ENCODE measurements at places on chromosomes 2 and 18. TPM values are rescaled to one million over a fixed set of nuclear protein-coding genes. Genes with fewer than 3 reads are reported as not detected.

DNA sequence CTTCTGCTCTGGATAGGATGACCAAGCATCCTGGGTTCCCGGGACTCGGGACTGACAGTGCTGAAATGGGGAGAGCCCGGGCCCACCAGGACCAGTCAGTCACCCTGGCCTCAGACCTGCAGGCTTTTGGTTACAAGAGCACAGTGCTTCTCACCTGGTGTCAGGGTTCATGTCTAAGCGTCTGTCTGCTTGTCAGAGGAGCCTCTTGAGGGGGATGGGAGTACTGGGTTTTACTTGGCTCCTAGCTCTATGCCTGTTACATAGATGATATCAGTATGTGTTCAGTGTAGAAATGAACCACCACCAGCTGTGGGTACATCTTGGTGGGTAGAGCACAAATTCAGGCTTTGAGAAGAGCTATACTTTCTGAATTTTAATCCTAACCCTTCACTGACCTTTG lies 29.9 kb downstream of the PCARE start:
- H3K27ac ChIP-seq = no peak overlapping the region
- H3K4me1 ChIP-seq = no peaks in the 10 kb centered on the region
- DNase-seq = no peak
- H3K27me3 ChIP-seq = no peaks in the 10 kb centered on the region
- H3K36me3 ChIP-seq = no peaks in the 10 kb centered on the region

- H3K27ac ChIP-seq = no peak overlapping the region
- H3K27me3 ChIP-seq = no peaks in the 10 kb centered on the region
- H3K4me3 ChIP-seq = no peak overlapping the region
- peak; percentile 36 for DNase-seq
- peaks cover 2% of the 10 kb centered on the region for H3K36me3 ChIP-seq
Observed at GRCh38 chr2:240138254-240138984, 2.0 kb downstream of the OTOS start.

DNA sequence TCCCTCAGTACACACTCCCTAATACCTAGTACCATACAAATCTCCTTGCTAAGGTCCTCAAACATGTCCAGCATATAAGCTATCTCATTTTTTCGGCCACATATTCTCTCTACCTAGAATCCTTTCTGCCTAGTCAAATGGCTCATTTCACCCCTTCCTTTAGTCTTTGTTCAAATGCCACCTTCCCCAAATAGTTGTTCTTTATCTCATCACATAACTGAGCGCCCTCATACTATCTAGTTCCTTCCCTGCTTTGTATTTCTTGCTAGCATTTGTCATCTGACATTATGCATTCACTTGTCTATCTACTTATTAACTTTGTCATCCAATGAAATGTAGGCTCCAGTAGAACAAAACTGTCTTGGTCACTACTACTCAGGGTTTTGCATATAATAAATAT lies 35.5 kb downstream of the RPRD1A start:
- no peak overlapping the region for H3K4me3 ChIP-seq
- H3K4me1 ChIP-seq = no peaks in the 10 kb centered on the region
- no peaks in the 10 kb centered on the region for H3K27me3 ChIP-seq
- H3K36me3 ChIP-seq = no peaks in the 10 kb centered on the region
- no peak for DNase-seq

DNA sequence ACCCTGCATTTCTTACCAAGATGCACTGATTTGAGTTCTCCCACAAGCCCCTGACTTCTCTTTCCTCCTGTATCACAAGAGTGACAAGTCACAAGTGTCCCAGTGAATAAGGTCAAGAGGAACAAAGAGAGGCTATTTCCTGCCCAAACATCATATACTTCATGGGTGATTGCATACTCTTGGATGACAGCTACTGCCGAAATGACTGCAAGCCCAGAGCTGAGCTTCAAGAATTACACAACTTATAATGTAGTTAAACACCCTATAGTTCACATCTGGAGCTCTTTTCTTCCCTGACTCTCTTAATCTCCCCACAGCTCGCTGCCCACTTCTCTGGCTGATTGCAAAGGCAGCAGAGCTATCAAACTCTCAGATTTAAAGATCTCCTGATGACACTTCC lies 289.7 kb upstream of the PARD3B start:
- no peak overlapping the region for H3K27ac ChIP-seq
- no peak for DNase-seq
- H3K4me1 ChIP-seq = peaks cover 6% of the 10 kb centered on the region
- no peak overlapping the region for H3K4me3 ChIP-seq
- no peaks in the 10 kb centered on the region for H3K36me3 ChIP-seq
- no peaks in the 10 kb centered on the region for H3K27me3 ChIP-seq

DNA sequence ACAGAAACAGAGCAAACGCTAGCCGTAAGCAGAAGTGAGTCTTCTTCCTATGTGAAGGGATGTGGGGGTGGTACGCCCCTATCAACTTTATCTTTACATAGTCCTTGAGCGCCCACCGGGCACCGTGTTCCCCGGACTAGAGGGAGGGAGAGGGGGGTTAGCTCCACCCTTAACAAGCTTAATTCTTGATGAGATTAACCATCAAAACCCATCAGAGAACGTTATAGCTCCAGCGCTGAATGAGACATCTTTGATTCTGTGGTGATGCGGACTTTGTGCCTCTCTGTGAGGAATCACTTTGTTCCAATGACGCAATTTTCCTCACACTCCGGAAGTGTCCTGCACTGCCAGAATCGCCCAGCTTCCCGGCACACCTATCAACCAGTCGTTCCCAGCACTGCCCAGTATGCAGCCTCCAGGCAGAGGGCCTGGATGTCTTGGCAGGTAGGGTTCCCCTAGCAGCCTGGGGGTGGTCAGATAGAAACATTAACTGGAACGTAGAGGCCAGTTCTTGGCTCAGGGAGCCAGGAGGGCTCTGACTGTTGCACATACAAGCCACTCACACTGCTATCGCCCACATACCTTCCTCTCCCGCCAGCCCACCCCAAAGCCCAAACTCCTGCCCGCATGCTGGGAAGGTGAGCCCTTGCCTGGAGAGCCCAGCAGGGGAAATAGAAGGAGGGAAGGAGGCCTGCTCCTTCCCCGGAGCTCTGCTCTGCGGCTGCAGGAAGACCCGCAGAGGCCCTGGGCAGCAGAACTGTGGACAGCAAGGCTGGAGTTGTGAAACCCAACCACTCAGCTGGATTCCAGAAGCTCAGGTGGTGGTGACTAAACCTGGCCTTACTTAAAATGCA lies 1.9 kb upstream of the ODC1 start:
- no peak overlapping the region for H3K4me3 ChIP-seq
- peaks cover 20% of the 10 kb centered on the region for H3K4me1 ChIP-seq
- H3K27ac ChIP-seq = peak overlapping the region; percentile 95
- H3K27me3 ChIP-seq = no peaks in the 10 kb centered on the region
- peak; percentile 88 for DNase-seq
- H3K36me3 ChIP-seq = no peaks in the 10 kb centered on the region

DNA sequence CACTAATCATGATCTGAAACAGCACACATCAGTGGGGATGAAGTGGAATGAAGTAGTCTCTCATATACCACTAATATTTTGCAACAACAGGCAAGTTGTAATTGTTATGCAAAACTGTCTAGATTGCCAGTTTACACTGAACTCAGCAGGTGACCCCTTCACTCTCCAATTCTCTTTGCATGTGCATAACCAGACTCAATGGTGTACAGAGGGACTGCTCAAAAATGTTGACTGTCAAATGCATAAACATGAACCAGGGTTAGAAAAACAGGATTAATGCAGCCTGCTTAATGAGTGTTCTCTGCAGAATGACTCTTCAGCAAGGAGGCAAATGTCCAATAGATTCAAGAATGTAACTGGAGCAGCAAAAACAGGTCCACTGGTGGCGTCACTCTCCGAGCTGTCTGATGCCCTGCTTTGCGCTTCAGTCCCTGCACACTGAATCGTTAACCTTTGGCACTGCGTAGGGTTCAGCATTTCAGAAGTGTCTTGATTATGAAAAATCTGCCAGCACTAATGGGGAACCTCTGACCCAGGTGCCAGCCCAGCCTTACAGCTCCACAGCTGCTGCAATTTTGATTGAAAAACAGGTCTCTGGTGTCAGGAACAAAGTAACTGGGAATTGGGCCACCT lies 209.3 kb downstream of the TDRD15 start:
- H3K36me3 ChIP-seq = no peaks in the 10 kb centered on the region
- no peaks in the 10 kb centered on the region for H3K4me1 ChIP-seq
- no peaks in the 10 kb centered on the region for H3K27me3 ChIP-seq
- H3K4me3 ChIP-seq = no peak overlapping the region

GRCh38 chr2:240131296-240131695 lies 4.8 kb downstream of the COPS9 start:
- no peak overlapping the region for H3K27ac ChIP-seq
- peaks cover 11% of the 10 kb centered on the region for H3K4me1 ChIP-seq
- no peak overlapping the region for H3K4me3 ChIP-seq
- H3K36me3 ChIP-seq = peaks cover 63% of the 10 kb centered on the region
- no peaks in the 10 kb centered on the region for H3K27me3 ChIP-seq

GRCh38 chr2:143489145-143489544 lies 359.9 kb downstream of the ARHGAP15 start:
- H3K36me3 ChIP-seq = no peaks in the 10 kb centered on the region
- no peaks in the 10 kb centered on the region for H3K4me1 ChIP-seq
- no peak overlapping the region for H3K4me3 ChIP-seq
- no peaks in the 10 kb centered on the region for H3K27me3 ChIP-seq

KCNIP3 gene
- 4.9 TPM for total RNA-seq

GNLY gene
- not detected for total RNA-seq

FAM228A gene
- total RNA-seq = not detected
